Kidney epithelial cell (primary cell): ENCODE measurements at places on chromosomes 4 and X.

GRCh38 chr4:56799161-56799759 is 22.2 kb downstream of the SPINK2 start:
- no peak for DNase-seq

DNA sequence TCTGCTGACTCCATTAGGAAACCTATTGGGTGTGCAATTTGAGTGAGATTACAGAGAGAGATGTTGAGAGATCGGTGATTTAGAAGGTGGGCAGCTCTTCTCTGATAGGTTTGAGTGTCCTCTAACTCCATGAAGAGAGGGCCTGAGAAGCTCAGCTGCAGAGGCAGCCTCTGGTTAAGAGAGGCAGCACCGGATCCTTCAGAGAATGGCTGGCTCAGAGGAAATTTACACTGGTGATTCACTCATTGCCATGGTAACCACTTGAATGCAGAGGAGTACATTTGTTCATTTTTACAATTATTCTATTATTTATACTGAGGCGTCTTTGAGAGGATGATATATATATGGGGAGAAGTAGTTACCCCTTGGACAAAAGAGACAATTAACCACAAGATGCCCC is 171.7 kb downstream of the PDGFRA start:
- peak; percentile 21 for DNase-seq

GRCh38 chrX:139554991-139555675 is 24.6 kb downstream of the F9 start:
- no peak for DNase-seq

DNA sequence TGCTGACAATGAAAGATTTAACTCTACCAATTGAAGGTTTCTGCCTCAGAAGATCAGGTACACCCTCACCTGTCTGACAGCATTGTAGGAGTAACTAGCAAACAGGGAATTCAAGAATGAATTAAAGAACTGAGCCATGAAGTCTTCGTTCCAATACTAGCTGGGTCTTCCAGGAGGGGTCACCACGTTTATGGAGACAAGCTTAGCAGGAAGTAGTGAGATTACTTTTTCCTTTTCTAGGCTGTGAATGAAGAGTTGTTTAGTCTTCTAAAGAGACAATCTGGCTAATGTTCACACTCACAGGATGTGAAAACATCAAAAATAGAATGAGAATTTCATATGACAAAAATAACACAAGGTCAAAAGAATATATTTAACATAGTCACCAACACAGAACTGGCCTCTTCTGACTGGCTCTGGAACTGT is 54.9 kb downstream of the REELD1 start:
- DNase-seq: no peak

GRCh38 chr4:142396279-142396678 is 449.8 kb downstream of the INPP4B start:
- DNase-seq: no peak

GRCh38 chr4:21827575-21827974 is 121.0 kb downstream of the KCNIP4 start:
- DNase-seq: no peak

DNA sequence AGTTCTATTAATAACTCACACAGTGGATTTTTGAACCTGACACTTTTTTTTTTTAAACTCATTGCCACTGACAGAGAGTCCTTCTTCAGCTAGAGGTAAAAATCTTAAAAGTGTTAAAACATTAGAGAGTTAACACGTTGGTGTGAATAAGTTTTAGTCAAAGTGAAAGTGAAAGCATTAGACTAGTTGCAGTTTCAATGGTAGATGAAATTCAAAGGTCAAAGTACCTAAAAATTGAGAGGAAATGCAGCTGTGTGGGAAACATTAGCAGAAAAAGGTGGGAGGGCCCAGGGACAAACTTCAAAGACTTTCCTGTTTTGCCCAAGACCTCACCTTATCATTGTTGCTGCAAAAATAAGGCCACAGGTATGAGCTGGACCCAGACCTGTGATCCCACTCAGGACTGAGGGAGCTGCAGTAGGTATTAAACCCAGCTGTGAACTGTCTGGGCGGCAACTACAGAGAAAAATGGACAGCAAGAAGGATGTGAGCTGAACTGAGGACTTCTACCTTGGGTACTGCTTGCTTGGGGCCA is 17.6 kb upstream of the GABRA4 start:
- no peak for DNase-seq

- no peak for DNase-seq
These were observed 72.4 kb downstream of the PALLD start for GRCh38 chr4:168569066-168569930.

DNA sequence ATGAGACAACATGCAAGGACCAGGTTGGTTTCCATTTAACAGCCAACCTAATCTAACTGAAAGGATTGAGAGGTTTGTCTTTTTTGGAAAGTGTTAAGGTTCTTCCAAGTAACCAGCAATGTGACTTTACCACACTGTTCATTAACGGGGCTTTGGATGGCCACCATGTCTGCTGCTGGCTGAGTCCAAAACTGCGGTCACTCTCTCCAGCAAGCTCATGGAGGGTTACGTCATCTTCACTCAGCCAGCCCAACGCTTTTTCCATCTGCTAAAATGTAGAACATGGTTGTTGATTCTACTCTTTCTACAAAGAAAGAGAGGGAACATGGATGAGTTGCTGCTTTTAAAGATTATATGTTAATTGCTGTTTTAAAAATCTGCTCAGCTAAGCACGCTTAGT is 11.0 kb downstream of the PKD2 start:
- DNase-seq: no peak

GRCh38 chr4:146472404-146472803 is 49.3 kb downstream of the SLC10A7 start:
- DNase-seq: no peak

GRCh38 chr4:175411251-175411650 is 400.8 kb downstream of the GPM6A start:
- no peak for DNase-seq

DNA sequence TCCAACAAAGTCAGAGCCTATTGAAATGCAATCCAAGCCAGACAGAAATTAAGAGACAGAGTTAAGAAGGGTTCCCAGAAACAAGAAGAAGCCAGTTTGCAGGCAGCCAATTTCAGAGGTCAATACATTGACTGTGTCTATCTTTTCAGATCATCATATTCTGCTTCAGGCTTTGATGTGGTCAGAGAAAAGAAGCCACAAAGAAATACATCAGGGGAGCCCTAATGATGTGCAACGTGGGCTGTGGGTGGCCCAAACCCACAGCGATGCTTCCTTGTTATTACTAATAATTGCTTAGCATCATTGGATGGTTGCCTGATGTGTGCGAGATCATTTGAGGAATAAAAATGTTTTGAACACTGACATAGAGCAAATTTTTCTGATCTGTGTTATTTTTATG is 99.0 kb upstream of the DUSP21 start:
- no peak for DNase-seq

GRCh38 chr4:170940043-170940724 is 850.4 kb upstream of the AADAT start:
- DNase-seq: no peak

DNA sequence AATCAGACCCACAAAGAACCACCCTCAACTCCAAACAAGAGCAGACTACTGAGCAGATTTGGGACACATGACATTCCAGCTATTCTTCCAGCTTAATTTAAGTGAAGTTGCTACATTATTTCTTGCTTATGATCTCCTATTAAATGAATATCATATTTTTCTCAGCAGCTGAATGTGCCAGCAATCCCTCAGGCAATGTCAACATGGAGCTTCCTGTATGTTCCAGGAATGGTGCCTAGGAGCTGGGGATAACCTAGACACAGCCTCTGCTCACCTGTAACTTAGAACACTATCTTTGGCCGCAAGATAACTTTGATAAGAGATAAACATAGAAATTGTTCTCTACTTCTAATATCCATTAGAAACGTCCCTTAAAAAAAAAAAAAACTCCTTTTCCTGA is 274.4 kb upstream of the RASGEF1B start:
- DNase-seq: no peak

GRCh38 chr4:6372649-6373525 is 99.5 kb downstream of the PPP2R2C start:
- DNase-seq: no peak

DNA sequence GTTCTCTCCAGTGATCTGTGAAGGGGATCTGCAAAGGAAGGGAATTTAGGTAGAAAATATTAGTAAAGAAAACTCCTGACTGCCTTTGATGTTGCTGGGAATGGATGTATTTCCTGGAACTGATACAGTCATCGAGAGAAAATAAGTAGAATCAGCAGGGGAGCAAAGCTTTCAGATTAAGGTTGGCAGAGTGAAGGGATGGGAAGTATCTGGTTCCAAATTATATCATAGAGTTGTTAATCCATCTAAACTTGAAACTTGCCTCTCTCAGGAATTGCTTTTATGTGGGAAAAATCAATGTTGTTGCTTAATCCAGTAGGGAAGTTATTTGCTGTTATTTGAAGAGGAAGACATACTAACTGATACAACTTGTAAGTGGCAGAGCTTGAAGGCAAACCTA is 19.3 kb downstream of the EPHA5 start:
- no peak for DNase-seq

- DNase-seq: no peak
These were observed 25.5 kb upstream of the TMSB4X start for GRCh38 chrX:12949205-12949926.

- no peak for DNase-seq
These were observed 149.6 kb downstream of the RAPGEF2 start for GRCh38 chr4:159252491-159252890.

DNA sequence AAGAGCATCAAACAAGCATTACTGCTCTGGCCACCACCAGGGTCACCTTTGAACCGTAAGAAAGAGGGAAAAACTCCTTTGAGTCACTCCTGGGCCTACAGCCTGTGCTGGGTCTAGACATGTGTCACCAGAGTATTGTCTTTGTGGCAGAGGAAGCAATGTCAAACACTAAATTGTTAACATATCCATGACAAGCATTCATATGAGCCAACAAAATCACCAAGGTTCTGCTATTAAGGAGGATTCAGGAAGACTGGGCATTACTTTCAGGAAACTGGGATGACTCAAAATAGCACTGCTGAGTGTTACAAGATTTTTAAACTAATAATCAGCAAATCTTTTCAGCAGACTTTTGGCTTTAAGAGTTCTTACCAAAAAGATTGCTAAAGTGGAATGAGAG is 28.1 kb downstream of the LGI2 start:
- no peak for DNase-seq

DNA sequence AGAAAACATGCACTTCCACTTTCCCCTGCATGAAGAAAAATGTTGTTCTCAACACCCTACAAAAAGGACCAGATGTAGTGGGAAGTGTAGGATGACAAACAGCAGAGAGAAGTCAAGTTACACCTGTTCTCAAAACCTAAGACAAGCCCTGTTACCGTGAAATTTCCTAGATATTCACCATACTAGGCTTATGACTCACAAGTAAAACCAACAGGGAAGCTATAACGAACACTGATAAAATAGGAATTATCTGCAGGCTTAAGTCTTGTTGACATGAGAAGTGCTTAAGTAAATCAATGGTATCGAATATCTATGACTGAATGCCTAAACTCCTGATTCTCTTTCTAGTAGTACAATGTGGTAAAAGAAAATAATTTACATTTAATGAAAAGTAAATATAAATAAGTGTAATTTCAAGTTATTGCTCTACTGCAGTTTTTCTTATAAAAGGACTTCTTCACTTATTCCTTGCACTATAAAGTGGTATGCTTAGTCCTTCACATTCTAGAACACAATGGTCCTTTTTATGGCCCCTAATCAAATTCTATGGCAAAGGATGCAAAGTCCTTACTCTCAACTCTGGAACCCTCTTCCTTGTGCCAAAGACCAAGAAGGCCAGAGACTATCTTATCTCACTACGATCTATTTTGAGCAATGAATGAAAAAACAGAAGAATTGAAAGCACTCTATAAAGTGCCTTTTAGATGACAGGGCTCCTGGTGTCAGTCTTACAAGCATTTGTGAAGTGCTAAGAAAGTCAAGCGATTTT is 19.6 kb downstream of the AP1S2 start:
- DNase-seq: no peak

GRCh38 chr4:168794881-168795280 is 215.2 kb downstream of the CBR4 start:
- DNase-seq: no peak

GRCh38 chr4:103364083-103364482 is 165.9 kb upstream of the CENPE start:
- no peak for DNase-seq

- no peak for DNase-seq
These were observed 109.6 kb upstream of the ANK2 start for GRCh38 chr4:112939901-112940300.

DNA sequence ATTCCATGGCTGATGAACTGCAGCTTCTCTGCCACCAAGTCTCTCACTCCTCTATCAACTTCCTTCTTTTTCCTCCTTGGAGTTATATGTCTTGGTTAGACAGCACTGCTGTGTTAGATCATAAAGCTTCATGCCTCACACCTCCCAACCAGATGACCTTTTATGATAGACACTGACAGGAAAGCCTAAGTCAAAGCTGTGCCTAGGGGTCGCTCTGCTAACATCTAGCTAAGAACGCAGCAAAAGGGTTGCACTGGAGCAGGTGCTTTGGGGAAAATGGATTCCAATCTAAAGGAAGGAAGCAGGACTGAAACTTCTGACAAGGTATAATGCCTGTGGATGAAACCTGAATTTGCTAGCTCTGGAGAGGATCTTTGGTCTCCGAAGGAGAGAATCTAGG is 509.7 kb downstream of the SMARCA1 start:
- no peak for DNase-seq

DNA sequence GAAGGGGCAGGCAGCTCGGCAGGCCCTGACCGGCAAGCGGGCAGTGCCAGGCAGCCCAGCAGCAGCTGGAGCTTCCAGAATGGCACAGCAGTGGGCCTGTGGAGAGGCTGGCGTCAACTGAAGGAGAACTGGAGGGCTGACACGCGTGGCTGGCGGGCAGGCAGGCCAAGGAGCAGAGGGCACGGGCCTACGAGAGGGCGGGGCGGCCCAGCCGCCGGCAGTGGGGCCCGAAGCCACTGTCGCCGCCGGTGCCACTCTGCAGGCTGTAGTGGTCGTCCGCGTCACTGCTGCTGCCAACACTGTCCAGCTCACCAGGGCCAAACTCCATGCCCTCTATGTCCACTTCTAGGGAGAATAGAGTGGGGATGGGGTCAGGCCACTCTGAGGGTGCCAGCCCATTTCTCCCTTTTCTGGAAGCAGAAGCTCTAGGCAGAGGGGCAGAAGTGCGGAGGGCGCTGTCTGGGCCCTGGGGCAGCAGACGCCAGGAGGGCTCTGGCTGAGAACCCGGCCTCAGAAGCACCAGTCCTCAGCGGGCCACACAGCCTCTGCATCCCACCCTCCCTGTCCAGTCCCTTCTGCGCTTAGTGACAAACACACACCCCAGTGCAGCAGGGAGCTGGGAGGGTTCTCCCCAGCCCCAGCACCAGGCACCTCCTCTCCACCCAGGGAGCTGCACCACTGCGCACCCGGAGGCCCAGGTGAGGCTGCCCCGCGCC is 8.6 kb upstream of the HAUS3 start:
- DNase-seq: no peak

DNA sequence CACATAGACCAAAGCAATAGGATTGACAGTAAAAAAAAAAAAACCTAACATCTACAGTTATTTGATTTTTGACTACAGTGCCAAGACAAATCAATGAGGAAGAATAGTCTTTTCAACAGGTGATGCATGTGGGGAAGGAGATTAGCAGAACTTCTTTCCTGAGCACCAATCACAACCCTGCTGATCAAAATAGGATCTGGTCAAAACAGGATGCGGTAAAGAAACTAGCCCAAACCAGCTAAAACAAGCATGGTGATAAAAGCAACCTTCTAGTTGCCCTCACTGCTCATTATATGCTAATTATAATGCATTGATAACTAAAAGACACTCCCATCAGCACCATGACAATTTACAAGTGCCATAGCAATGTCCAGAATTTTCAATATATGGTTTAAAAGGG is 667.5 kb downstream of the GRXCR1 start:
- DNase-seq: no peak

- DNase-seq: peak; percentile 12
These were observed 224.2 kb upstream of the EMCN start for GRCh38 chr4:100742045-100742444.

- no peak for DNase-seq
These were observed 538 bp downstream of the STBD1 start for GRCh38 chr4:76306882-76307659.
